DMS79 treated with DMSO at 0.1 percent for 48 hours (cell line): ENCODE measurements at places on chromosomes 16 and 17.

- DNase-seq, result no peak
Measured at GRCh38 chr16:70747703-70748631, 53.0 kb downstream of the VAC14 start.

GRCh38 chr16:2720719-2721633, 952 bp upstream of the PRSS27 start:
- DNase-seq, result peak; percentile 78

- no peak for DNase-seq
Measured at GRCh38 chr17:18107971-18108370, 585 bp upstream of the MYO15A start.

DNA sequence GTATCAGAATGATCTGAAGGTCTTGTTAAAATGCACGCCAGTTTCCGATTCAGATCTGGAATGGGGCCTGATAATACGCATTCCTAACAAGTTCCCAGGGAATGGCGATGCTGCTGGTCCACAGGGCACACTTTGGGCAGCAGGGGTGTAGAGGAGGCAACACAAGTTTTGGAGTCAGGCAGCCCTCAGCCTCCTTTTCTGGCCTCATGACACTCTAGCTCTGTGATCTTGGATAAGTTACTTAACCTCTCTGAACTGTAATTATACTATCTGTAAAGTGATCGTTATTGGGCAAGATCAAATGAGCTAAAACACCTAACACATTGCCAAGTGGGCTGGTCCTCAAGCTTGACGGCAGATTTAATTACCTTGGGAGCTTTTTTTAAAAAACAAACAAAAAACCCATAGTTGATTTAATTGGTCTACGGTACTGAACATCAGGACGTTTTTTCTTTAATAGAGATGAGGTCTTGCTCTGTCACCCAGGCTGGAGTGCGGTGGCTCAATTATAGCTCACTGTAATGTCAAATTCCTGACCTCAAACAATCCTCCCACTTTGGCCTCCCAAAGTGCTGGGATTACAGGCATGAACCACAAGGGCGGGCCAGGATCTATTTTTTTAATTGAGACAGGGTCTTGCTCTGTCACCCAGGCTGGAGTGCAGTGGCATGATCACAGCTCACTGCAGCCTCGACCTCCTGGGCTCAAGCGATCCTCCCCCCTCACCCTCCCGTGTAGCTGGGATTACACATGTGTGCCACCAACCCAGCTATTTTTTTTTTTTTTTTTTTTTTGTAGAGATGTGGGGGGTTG, 10.0 kb upstream of the MRPS23 start:
- no peak for DNase-seq

GRCh38 chr17:17043461-17044271, 1.4 kb downstream of the MPRIP start:
- no peak for DNase-seq

GRCh38 chr17:5942687-5943086, 127.5 kb upstream of the WSCD1 start:
- no peak for DNase-seq

- no peak for DNase-seq
Measured at GRCh38 chr16:920717-921116, 50.1 kb downstream of the LMF1 start.

DNA sequence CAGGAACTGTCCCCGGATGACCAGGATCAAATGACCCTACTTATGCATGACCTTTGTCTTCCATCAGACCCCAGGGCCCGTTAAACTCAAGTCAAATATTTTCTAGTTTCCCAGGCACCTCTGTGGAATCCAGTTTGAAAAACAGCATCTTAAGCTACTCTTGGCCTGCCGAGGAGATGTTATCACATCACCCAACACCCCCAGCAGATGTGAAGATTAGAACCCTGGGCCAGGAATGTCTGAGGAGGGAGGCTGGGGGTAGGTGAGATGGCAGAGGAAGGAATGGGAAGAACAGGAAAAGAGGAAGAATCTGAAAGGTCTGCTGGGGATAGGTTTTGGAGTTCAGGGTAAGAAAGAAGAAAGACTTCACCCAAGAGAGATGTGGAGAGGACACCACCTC, 79.2 kb downstream of the AXIN2 start:
- DNase-seq, result no peak

DNA sequence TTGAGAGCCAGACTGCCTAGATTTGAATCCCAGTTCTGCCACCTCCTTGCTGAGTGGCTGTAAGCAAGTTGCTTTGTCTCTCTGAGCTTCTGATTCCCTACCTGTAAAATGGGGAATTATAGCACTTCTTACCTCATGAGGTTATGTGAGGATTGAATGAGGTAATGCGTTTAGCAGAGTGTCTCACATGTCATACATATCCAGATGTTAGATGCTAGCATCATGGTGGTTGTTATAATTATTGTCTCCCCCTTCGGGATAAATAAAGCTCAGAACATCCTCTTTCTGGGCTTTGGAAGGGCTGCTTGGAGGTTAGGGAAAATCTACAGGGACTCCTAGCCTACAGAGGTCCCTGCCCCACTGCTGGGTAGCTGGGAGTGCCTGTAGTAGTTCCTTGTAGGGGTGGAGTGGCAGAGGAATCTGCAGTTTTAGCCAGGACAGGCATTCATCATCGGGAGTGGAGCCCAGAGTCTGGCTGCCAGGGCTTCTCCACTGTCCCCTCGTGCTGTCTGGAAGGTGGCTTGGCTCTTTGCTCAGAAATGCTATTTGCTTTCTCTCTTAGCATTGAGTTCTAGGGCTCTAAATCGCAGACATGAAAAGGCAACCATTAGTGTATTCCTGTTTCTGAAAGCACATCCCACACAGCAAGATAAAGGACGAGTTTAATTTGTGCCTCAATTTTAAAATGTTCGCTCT, 137.9 kb upstream of the CACNG3 start:
- no peak for DNase-seq
